GM23248 (cell line): ENCODE measurements at places on chromosomes 12 and 14.
A peak's percentile ranks its signal among the peaks of the same experiment; 100 is the strongest.

- DNase-seq, result no peak
Observed at GRCh38 chr14:94946244-94946643, 176.3 kb upstream of the GSC start.

GRCh38 chr12:27334042-27334720 lies 1.5 kb downstream of the BMAL2 start:
- peak; percentile 20 for DNase-seq

DNA sequence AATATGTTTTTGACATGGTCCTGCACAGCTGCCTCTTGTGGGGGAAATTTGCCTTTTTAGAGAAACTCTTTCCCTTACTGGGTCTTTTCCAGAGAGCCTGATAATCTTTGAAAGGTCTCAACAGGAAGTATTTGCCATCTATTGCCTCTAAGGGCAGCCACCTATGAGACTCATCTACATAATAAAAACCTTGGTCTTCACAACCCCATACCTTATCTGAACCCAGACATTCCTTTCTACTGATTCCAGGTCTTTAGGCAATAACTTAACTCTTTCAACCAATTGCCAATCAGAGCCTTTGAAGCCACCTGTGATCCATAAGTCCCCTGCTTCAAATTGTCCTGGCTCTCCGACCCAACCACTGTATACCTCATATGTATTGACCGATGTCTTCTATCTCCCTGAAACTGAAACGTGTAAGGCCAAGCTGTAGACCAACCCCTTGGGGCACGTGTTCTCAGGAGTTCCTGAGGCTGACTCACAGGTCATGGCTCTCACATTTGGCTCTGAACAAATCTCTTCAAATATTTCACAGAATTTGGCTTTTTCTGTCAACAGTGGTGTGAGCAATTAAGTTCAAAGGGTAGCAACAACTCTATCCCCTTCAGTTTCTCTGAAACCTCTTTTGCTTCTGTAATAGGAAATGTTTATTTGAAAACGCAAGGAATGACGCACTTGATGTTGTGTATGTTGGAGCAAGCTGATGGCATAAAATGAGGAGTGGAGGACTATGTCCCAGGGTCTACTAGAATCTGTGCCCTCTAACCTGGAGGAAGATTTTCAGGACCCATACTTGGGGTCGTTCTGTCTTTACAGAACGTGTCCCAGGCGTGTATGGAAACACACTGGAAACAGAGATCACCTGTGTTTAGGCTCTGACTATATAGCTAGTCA lies 49.2 kb upstream of the EIF5 start:
- peak; percentile 53 for DNase-seq

GRCh38 chr12:41288142-41288811 lies 100.2 kb downstream of the PDZRN4 start:
- no peak for DNase-seq

DNA sequence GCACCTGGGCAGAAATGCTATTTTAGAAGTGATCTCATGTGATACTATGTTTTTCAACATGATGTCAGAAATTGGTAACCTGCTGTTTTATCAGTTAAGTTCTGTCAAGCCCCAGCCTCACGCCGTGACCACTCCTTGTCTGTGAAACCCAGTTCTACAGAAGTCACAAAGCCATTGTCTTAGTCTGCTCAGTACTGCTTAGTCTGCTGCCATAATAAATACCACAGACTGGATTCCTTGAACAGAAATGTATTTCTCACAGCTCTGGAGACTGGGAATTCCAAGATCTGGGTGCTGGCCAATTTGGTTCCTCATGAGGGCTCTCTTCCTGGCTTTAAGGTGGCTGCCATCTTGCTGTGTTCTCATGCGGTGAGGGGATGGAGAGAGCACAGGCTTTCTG lies 176.9 kb downstream of the PRKCH start:
- DNase-seq, result no peak

DNA sequence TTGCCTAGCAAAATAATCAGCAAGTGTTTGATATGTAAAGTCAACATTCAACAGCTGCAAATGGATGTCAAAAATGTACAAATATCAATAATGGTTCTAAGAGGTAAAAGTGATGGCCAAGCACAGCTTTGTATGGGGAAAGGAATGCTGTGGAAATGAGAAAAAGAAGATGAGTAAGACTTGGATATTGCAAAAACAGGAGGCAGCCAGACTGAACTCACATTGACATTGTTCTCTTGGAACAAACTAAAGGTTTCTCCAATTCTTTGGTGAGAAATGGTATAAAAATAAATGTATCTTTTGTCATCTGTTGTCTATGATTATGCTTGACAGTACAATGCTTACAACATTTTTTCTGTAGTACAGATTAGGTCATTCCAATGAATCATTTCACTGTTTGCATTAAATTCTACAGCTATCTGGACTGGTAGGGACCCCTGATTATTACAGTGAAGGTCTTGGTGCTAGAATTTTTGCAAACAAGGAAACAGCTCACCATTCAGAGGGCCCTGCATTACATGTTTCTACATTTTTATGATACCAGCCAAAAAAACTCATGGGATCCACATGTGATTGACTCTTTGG lies 465.7 kb downstream of the NOVA1 start:
- DNase-seq, result no peak

GRCh38 chr14:39050389-39050788 lies 52.6 kb downstream of the SEC23A start:
- DNase-seq, result peak; percentile 84
